ENCODE measurements at places on chromosomes 3 and 15.

- no peak for DNase-seq
Measured at GRCh38 chr3:182464513-182465145, 328.7 kb upstream of the ATP11B start.

- DNase-seq: no peak
Measured at GRCh38 chr3:55622116-55622515, 135.0 kb upstream of the WNT5A start.

- no peak for DNase-seq
Measured at GRCh38 chr3:90055666-90056065, 948.2 kb downstream of the EPHA3 start.

DNA sequence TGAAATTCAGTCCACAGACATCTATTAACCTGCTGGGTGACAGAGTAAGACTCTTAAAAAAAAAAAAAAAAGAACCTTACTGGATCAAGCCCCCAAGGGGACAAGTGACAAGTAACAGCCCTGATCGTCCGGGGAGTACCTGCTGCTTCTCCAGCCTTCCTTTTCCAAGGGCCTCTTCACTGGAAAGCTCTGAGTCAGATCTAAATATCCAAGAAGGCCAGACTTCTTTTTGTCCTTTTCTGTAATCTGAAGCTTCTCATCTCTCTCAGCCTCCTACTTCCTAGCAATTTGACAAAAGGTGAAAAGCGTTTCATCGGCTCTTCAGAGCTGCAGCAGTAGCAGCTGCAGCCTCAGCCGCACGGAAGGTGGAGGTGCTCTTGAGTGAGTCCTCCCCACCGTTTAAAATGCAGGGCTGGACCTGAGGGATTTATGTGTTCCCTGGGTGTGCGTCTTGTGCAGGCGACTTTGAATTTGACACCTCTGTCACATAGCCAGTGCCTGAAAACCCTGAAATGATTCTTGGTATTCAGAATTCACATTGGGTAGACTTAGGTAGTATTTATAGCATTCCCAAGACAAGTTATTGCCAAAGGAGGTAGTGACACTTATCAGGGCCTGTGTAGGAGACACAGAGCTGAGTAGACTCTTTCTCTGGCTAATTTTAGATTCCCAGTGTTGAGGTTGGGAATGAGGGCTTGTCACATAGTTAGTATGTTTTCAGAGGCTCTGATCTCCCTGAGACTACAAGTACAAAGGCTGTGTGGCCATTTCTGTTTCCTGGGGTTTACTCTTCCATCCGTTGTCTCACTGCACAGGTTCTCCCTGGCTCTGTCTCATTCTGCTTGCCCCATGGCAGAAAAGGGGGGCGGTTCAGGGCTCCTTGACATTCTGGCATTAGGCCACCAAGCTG is 291.2 kb upstream of the C2CD4B start:
- DNase-seq: no peak
